Activated CD4-positive, alpha-beta T cell treated with anti-CD3 and anti-CD28 coated beads, Interleukin-2, amount 50 U/mL, for 4 hours (primary cell): ENCODE measurements at places on chromosomes 3 and 15.

- no peak for DNase-seq
Observed at GRCh38 chr3:32571192-32571485, 481 bp upstream of the DYNC1LI1 start.

DNA sequence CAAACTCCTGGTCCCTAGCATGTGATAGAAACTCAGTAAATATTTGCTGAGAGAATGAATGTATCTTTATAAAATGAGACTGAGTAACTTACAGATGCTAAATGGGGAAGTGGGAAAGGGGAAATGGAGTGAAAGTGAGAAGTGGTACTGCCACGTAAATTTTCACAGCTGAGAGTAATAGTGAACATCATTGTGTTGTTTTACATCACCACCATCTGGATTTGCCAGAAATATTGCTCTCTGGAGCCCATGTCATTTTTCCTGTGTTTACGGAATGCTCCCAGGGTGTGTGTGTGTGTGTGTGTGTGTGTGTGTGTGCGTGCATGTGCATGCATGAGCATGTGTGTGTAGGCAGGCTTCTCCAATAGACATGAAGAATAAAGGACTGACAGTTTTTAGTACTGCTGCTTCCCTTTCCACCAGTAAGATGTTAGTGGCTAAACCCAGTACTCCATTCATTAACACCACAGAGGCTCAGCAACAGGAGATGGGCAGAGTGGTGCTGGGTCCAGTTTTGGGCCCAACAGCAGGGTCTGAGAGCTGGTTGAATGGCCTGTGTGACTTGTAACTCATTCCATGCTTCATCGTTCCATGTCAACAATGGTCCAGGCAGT lies 57.3 kb downstream of the DIPK2A start:
- DNase-seq: no peak

GRCh38 chr3:190585805-190586630 lies 72.1 kb downstream of the IL1RAP start:
- DNase-seq: peak; percentile 31

- DNase-seq: no peak
Observed at GRCh38 chr3:111761309-111761795, 97.7 kb upstream of the PHLDB2 start.

GRCh38 chr3:112364291-112364690 lies 31.3 kb downstream of the CD200 start:
- DNase-seq: no peak

GRCh38 chr3:108757404-108757982 lies at the start of gene RETNLB:
RETNLB (minus strand) TSS chr3:108757410; CDS start chr3:108757185, 225 bp downstream.
- no peak for DNase-seq

- no peak for DNase-seq
Observed at GRCh38 chr15:69987492-69988489, 109.9 kb downstream of the TLE3 start.

DNA sequence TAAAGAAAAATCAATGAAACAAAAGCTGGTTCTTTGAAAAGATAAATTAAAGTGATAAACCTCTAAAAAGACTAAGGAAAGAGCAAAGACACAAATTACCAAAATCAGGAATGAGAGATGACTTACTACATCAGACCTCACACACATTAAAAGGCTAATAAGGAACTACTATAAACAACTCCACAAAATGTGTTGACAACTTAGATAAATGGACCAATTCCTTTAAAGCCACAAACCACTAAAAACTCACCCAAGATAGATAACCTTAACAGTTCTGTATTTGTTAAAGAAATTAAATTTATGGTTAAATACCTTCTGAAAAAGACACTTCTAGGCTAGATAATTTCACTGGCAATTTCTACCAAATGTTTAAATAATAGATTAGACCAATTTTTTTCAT lies 170.4 kb downstream of the SMAD6 start:
- DNase-seq: no peak
